ENCODE measurements at places on chromosomes 13 and 19. TPM values are rescaled to one million over a fixed set of nuclear protein-coding genes. Genes with fewer than 3 reads are reported as not detected.

DNA sequence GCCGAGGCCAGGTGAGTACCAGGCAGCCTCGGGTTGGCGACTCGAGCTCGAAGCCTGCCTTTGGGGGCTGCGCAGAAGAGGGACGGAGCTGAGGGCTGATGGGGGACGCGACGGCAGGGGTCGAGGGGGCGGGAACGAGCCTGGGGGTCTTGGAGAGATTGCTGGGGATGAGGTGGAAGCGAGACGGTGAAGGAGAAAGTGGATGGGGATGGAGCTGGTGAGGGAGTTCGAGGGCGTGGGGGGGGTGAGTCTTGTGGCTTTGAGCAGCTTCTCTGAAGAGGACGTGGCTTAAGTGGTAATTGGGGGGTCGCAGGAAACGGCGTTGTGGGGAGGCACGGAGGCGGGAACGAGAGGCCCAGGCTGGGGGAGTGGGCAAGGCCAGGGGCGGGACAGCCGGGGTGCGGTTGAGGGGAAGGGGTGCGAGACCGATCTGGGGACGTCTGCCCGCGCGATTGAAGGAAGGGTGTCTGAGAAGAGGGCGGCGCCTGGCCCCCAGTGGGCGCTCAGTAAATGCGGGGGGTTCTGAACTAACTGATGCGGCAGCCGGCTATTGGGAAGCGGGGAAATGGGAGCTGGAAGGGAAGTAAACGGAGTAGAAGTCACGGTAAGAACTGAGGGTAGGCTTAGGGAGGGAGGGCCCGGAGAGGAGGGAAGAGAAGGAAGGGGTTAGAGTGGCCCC is 426 bp downstream of the MYO9B start:
- peaks cover 22% of the 10 kb centered on the region for H3K4me1 ChIP-seq
- DNase-seq: no peak
- peak overlapping the region; percentile 80 for H3K27ac ChIP-seq
- no peaks in the 10 kb centered on the region for H3K27me3 ChIP-seq

DACH1 gene
- total RNA-seq: 37.1 TPM

TLE6 gene
- 21.0 TPM for total RNA-seq

SIRT2 gene
- 33.4 TPM for total RNA-seq

RFPL4A gene
- total RNA-seq: not detected

- no peaks in the 10 kb centered on the region for H3K36me3 ChIP-seq
- no peaks in the 10 kb centered on the region for H3K4me1 ChIP-seq
- no peak overlapping the region for H3K27ac ChIP-seq
Measured at GRCh38 chr13:56515441-56515840, 625.3 kb upstream of the PRR20A start.

GRCh38 chr13:50323440-50324065 is 308.3 kb downstream of the KCNRG start:
- no peak overlapping the region for H3K27ac ChIP-seq
- H3K4me3 ChIP-seq: no peak overlapping the region
- peaks cover 1% of the 10 kb centered on the region for H3K36me3 ChIP-seq
- H3K27me3 ChIP-seq: no peaks in the 10 kb centered on the region

UBE2L5 gene
- not detected for total RNA-seq

ARL11 gene
- 0.10 TPM for total RNA-seq
